ENCODE measurements at places on chromosomes 12 and 14.

DNA sequence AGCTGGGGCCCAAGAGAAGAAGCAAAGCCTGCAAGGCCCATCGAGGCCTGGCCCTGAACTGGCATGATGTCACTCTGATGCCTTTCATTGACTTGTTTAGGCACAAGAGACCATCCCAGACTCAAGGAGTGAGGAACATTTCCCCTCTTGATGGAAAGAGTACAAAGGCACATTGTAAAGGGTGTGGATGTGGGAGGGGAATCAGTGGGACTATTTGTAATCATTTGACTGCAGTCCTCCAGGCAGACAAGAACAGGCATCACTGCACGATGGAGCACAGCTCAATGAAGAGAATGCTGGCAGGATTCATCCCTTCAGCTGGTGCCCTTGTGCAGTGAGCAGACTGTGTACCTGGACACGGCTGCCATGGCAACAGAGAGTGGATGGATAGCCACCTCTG, 87.9 kb downstream of the LGMN start:
- no peak for DNase-seq

- peak; percentile 80 for DNase-seq
Observed at GRCh38 chr14:103094406-103095209, at the start of gene EXOC3L4. EXOC3L4 (plus strand) TSS chr14:103094725; CDS start chr14:103100220, 5,495 bp downstream.

GRCh38 chr12:40989785-40990184, 198.3 kb upstream of the PDZRN4 start:
- no peak for DNase-seq

DNA sequence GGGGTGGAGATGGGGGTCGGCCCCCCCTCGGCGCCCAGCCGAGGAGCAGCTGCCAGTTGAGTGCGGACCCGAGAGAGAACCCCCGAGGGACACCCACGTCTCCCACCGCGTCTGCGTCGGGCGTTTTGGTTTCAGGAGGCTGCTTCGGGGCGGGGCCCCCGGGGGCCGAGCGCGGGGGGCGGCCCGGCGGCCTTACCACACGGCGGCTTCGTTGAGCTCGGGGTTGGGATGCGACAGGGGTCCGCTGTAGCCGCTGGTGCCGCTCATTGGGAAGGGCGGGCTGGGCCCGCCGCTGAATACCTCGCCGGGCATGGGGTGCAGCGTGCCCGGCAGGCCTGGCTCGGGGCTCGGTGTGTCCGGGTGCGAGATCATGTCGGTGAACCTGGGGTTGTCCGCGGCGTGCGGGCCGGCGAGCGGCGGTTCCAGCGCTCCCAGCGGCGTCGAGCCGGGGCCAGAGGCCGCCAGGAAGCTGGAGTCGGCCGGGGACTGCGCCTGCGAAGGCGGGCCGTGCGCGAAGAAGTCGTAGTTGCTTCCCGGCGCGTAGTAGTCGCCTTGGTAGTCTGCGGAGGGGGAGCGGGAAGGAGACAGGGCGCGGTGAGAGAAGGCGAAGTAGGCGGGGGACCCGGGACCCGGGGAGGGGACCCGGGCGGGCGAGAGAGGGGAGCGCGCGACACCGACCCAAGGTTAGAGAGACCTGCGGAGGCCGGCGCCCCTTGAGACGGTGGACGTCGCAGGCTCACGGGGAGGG, 8.5 kb downstream of the LHX5 start:
- no peak for DNase-seq

- no peak for DNase-seq
Observed at GRCh38 chr14:38964630-38965029, 138.4 kb downstream of the SEC23A start.

- no peak for DNase-seq
Observed at GRCh38 chr14:22896356-22896755, 13.3 kb downstream of the REM2 start.

- DNase-seq, result no peak
Observed at GRCh38 chr12:46209914-46210872, 58.6 kb downstream of the SLC38A1 start.

- DNase-seq, result no peak
Observed at GRCh38 chr14:88479574-88479987, 75.2 kb downstream of the PTPN21 start.

DNA sequence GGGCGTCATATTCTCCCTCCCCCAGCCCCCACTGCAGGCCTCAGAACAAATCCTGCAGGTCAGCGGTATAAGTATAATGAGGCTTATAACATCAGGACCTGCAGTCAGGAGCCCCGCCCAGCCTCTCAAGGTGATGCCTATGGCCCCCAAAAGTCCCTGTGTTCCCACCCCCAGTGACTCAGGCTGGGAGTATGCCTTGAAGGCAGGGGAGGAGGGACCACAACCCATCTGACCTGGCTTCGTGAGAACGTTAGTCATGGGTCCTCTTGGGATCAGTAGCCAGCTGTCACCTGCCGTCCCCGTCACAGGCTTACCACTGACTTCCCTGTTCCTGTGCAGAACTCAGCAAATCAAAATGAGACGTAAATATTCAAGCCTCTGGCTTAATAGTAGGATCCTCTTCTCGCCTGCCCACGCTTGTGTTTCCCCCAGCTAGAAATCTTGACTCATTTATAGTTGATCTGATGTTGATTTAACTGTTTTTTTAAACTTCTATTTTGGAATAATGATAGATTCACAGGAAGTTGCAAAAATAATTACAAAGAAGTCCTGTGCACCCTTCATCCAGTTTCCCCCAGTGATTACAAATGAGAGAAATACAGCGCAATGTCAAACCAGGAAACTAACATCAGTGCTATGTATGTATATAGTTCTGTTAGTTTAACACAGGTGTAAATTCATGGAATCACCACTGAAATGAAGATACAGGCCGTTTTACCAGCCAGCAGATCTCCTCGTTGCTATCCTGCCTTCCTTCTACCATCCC, 107.5 kb downstream of the ADGRD1 start:
- DNase-seq, result peak; percentile 60

- no peak for DNase-seq
Observed at GRCh38 chr12:46891306-46891705, 65.5 kb upstream of the SLC38A4 start.

DNA sequence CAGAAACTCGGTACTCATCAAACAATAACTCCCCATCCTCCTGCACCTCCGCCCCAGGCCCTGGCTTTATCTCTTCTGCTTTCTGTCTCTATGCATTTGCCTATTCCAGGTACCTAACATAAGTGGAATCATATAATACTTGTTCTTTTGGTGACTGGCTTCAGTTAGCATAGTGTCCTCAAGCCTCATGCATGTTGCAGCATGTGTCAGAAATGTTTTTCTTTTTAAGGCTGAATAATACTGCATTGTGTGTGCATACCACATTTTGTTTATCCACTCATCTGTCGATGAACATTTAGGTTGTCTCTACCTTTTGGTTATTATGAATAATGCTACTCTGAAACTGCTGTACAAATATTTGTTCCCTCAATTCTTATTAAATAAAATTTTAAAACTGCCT, 117.1 kb downstream of the KICS2 start:
- DNase-seq, result no peak

DNA sequence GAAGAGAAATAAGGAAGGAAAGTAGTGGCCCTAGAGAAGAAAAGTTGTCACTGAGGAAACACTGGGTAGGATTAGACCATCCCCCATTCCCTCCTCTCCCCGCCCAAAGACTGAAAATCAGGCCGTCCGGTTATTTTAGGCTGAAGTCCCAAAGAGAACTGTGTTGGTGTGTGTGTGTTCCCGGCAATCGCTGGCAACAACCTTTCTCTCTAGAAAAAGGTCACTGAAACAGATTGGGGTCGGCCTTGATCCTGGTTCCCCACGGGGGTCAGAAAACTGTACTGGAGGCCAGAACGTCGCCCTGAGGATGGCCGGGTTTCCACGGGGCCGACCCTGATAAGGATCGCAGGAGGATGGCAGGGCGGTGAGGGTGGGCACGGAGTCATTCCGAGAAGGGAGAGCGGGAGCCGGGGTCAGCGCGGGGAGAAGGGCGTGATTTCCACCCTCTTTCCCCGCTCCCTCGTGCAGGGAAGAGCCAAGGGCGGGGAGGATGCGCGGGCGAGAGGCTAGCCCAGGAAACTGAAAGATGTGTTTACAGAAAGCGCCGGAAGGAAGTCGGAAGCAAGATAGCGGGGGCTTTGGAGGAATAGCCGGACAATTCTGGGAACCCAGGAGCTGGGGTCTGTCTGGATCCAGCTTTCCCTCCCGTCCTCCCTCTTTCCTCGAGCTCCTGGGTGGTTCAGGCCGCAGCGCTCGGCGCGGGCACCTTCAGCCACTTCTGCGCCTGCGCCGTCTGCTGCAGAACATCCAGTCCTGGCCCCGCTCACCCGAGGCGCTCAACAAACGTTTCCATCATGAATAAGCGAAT, 25.3 kb upstream of the SPTLC2 start:
- peak; percentile 76 for DNase-seq

DNA sequence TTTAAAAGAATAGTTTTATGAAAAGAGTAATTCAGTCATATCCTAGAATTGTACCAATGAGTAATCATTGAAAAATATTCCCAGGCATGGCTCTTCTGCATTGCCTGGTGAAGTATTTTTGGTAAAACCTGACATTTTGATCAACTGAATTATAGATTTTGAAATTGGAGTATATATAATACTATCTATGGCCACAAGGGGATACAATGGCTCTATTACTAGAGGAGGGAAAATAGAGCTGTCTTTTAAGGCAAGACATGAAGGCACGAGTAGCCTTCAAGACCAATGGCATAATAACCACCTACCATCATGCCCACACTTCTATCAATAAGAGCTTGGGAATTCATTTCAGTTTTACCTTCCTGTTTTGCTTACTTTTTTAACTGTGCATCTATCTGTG, 1241.4 kb upstream of the TMEM132C start:
- DNase-seq, result no peak

GRCh38 chr12:97899956-97900355, 437.4 kb downstream of the RMST start:
- no peak for DNase-seq

- no peak for DNase-seq
Observed at GRCh38 chr12:131457028-131457310, 253.9 kb upstream of the SFSWAP start.

- DNase-seq, result no peak
Observed at GRCh38 chr14:89755816-89756215, 198.7 kb downstream of the EFCAB11 start.

- DNase-seq, result no peak
Observed at GRCh38 chr12:104620837-104621531, 164.2 kb downstream of the CHST11 start.

GRCh38 chr14:91369628-91370445, 47.8 kb downstream of the CCDC88C start:
- no peak for DNase-seq

DNA sequence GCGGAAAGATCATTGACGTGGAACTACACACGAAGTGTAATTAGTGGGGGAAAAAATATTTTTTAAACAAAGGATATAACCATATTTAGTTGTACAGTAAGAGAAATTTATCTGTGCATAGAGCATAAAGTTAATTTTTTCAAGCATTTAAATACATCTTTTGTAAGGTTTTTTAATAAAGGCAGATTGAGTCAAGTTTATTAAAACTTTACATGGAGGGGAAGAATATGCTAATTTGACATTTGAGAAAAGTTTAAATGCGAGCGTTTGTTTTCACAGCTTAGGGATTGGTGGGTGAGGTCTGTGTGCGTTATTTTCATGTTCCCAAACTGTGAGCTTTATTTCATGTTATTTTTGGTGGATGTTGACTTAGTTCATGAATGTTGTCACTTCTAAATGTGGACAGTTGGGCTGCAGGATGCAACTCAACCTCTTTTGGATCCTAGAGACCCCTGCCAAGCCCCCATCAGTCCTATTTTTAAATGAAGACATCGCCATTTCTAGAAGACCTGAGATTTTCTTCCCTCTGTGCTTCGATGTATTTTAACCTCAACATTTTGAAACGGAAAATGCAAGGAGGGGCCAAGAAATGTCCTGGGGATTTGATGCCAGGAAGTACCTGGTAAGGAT, 32.3 kb downstream of the BRI3BP start:
- DNase-seq, result no peak

GRCh38 chr12:114186241-114187002, 219.5 kb downstream of the TBX5 start:
- DNase-seq, result no peak

- peak; percentile 61 for DNase-seq
Observed at GRCh38 chr14:24013654-24014514, 25.2 kb downstream of the DHRS4L2 start.

DNA sequence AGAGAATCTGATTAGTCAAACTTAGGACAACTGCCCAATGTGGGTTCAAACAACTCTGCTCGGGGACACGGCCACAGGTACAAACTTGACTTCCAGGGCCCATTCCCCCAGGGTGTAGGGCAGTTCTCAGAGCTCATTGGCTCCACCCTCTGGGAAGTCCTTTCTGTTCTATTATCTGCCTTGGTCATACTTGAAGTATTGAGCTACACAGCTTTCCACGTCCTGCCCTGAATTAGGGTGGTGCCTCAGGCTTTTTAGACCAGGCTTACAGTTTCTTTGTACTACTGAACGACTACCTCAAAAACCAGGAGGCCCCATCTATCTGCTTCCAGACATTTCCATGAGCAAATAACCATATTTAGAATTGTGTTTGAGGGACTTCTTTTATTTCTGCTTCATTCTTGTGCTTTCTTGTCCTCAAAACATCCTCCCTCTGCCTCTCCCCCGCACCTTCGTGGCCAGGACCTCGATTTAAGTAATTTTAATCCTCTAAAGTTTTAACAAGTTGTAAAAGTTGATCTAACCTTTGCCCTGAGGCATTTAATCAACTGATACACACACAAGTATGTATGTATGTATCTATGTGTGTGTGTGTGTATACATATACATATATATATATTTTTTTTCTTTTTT, 281.7 kb upstream of the AMIGO2 start:
- peak; percentile 27 for DNase-seq

- DNase-seq, result no peak
Observed at GRCh38 chr14:103839579-103839978, 7.8 kb downstream of the PPP1R13B start.

DNA sequence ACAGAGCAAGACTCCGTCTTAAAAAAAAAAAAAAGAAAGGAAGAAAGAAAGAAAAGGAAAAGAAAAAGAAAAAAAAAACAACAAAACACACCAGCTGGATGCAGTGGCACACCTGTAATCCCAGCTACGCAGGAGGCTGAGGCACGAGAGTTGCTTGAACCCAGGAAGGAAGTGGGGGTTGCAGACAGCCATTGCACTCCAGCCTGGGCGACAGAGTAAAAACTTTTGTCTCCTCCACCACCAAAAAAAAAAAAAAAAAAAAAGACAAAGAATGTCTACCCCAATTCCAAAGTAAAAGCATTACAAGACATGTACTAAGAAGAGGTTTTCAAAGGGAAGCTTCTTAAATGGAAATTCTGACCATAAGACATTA, 53.4 kb downstream of the HNRNPC start:
- no peak for DNase-seq

- peak; percentile 89 for DNase-seq
Observed at GRCh38 chr12:54708826-54709225, 60.7 kb upstream of the DCD start.

All from inflammatory macrophage treated with lipopolysaccharide for 4 hours (primary cell).